ENCODE measurements at places on chromosomes 6 and 20. TPM values are rescaled to one million over a fixed set of nuclear protein-coding genes. Genes with fewer than 3 reads are reported as not detected.

DNA sequence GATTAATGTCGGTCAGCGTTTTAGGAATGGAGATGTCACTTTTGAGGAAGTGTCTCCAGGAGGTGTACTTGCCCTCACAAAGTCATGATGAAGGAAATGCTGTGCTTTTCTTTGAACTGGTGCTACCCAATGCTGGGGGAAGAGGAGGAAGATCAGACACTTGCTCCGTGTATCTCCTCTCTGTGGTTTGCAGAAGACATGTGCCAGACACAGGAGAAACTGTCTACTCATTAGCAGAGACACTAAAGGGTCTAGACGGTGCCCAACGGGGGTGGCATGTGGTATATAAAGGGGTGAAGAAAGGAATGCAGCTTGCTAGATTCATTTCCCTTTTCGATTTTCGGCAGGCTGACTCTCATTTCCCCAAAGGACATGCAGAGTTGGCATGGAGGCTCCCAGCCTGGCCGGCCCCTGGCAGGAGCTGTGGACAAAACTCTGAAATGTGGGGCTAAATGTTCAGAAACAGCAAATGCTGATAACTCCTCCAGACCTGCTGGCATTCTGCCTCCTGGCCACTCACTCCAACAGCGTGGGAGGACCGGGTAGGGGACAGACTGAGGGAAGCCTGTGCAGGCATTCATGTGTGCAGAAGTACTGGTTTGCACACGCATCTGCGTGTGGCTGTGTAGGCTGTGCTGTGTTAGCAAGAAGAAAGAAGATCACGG is 59.6 kb upstream of the QKI start:
- peak; percentile 84 for DNase-seq

DNA sequence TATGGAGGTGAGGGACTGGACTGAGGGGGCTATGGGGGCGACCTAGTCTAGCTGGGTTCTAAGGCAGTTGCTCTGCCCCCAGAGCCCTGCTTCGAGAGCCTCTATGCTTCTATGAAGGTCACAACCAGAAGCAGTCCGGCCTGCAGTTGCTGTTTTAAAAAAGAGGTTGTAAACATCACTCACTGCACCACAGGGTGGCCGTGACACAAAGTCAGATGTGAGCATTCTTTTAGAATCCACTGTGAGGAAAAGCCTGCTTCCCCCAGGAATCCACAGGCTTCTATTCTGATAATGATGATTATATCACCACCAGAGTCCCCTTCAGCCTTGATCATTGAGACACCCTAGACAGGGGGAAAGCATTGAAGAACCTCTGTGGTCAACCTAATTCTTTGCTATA is 229.7 kb upstream of the AGPAT4 start:
- DNase-seq = no peak

GRCh38 chr20:21702553-21703470 is 2.7 kb upstream of the PAX1 start:
- DNase-seq = peak; percentile 47

GRCh38 chr6:36744304-36744673 is 46.7 kb downstream of the RAB44 start:
- no peak for DNase-seq

- DNase-seq = no peak
These were observed 104.9 kb downstream of the PLEKHG1 start for GRCh38 chr6:150704447-150705192.

DNA sequence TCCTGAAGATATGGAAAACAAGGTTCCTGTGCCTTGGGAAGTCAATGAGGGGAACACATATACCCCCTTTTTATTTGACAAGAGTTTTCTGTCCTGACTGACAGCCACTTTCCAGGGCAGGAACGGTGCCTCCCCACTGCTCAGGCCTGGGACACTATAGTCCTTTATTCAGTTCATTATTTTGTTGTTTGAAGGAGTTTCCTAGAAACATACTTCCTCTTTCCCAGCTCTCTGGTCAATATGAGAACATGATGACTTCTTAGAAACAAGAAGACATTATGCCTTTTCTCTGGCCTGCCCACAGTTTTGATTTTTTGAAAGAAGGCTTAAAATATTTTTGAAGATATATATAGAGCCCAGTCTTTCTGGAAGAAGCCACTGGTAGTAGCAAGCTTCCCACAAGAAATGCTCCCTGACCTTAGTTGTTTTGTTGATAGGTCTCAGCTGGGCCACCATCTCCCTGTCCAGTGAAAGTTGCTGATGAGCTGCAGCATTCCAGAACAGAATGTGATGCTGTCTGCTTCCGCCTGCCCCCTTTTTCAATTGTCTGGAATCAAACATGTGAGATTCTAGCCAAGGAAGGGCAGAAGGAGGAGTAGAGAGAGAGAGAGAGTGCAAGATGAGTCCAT is 350.0 kb upstream of the PRND start:
- no peak for DNase-seq

GRCh38 chr6:1774226-1774915 is 164.7 kb downstream of the FOXC1 start:
- no peak for DNase-seq

GRCh38 chr6:255751-256083 is 36.6 kb upstream of the DUSP22 start:
- no peak for DNase-seq

GRCh38 chr20:4815628-4816027 is 93.9 kb downstream of the PRND start:
- no peak for DNase-seq

- no peak for DNase-seq
These were observed 124.3 kb upstream of the SOX4 start for GRCh38 chr6:21469213-21469612.

- no peak for DNase-seq
These were observed 41.5 kb downstream of the SLC22A2 start for GRCh38 chr6:160217073-160217472.

DNA sequence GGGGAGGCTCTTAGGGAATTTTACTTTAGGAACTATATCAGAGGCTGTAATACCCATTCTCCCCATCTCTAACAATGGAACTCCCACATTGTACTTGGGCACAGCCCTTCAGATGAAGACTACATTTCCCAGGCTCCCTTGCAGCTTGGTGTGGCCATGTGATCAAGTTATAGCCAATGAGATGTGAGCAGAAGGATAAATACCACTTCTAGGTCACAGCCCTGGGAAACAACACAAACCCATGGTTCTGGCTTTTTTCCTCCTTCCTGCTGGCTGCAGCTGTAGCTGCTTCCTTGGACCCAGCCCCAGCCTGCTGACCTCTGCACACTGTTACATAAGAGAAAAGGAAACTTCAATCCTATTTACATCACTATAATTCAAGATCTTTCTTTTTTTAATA is 445.9 kb upstream of the JARID2 start:
- DNase-seq = peak; percentile 54

GRCh38 chr20:50585678-50586077 is 75.5 kb downstream of the PTPN1 start:
- no peak for DNase-seq

Gene SMOC2
- 12.0 TPM for total RNA-seq

Gene TSPYL4
- 28.0 TPM for total RNA-seq

Gene IRF4
- 1.6 TPM for total RNA-seq

Gene PAK5
- total RNA-seq = not detected

Gene PACRG
- 3.2 TPM for total RNA-seq

Data from left cardiac atrium (tissue), 4 donors.